ENCODE measurements at places on chromosomes 3 and 15. TPM values are rescaled to one million over a fixed set of nuclear protein-coding genes. Genes with fewer than 3 reads are reported as not detected.

Gene PDHB
- total RNA-seq, result 47.6 TPM

Gene ANKRD63
- 0.17 TPM for total RNA-seq

Gene FAM227B
- total RNA-seq, result 3.0 TPM

Gene KIF23
- 77.8 TPM for total RNA-seq

Gene DLEC1
- 2.3 TPM for total RNA-seq

Gene LIPH
- not detected for total RNA-seq

Gene LDHAL6B
- total RNA-seq, result not detected

Gene GFM1
- total RNA-seq, result 40.7 TPM

Gene CGGBP1
- total RNA-seq, result 108 TPM

Gene GYG1
- 38.5 TPM for total RNA-seq

Gene SPTBN5
- total RNA-seq, result 1.2 TPM

Gene PAK2
- 98.5 TPM for total RNA-seq

Gene SELENOK
- 48.0 TPM for total RNA-seq

Gene STAB1
- total RNA-seq, result 0.15 TPM

Gene ACP3
- not detected for total RNA-seq

Gene GP9
- total RNA-seq, result not detected

Gene MYZAP
- not detected for total RNA-seq

Gene SEMA3B
- total RNA-seq, result 0.60 TPM
